ENCODE measurements at places on chromosomes 11 and 22. TPM values are rescaled to one million over a fixed set of nuclear protein-coding genes. Genes with fewer than 3 reads are reported as not detected.

DNA sequence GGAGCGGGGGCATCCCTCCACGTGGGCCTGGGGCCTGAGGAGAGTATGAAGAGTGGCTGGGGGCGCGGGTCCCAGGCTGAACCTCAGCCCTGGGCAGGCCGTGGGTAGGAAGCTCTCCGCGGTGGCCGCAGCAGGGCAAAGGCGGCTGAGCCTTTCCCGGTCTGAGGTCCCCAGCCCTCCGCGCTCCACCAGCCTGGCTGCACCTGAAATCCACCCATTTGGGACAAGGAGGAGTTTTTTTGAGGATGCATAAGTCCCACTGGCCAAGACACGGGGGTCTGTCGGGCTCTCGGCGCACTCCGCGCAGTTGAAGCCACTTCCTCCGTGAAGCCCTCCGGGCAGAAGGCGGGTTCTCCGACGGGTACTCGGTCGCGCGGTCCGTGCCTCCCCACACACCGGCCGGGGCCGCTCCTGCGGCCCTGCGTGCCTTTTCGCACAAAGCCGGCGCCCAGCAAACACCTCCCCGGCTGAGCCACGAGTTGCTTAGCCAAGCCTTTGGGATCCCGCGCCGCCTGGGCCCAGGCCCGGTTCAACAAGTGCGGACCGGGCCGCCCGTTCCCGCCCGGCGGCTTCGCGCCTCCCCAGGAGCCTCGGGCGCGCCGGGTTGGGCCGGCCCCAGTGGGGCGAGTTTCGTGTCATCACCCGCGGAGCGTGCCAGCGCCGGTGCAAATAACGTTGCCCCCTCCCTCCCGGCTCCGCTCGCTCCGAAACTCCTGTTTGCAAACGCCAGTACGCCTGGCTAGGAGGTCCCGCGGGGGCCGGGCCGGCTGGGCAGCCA is 666 bp upstream of the OVOL1 start:
- DNase-seq, result no peak

DNA sequence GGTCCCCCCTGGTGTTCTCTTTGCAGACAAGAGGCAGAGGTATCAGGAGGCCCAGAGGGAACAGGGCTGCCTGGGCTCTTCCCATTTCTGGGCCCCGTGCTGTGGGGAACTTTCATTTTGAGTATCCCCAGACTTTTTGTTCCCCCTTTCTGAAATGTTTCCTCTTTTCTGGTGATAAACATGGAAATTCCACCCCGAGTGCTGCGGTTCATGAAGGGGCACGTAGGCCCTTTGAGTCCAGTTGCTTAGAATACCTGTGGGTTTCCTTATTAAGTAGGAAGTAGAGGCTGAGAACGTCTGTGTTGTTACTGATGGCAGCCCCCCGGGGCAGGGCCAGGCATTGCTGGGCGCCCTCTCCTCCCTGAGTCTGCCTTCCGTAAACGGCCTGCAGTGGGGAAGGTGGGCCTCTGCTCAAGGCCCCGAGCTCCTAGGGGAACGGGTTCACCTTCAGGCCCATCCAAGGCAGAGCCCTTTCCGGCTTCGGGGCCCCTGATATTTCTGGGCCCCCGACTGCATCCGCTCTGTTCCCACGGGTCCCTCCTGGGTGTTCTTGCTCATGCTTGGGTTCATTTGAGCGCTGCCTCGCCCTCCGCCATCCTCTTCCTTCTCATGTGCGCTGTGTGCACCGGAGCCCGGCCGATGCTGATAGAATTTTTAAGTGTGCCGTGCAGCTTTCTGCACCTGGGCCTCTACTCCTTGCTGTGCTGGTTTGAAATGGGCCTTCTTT is 12.0 kb downstream of the TBC1D22A start:
- DNase-seq, result no peak

- no peak for DNase-seq
Observed at GRCh38 chr22:22235558-22235957, 9.0 kb upstream of the VPREB1 start.

DNA sequence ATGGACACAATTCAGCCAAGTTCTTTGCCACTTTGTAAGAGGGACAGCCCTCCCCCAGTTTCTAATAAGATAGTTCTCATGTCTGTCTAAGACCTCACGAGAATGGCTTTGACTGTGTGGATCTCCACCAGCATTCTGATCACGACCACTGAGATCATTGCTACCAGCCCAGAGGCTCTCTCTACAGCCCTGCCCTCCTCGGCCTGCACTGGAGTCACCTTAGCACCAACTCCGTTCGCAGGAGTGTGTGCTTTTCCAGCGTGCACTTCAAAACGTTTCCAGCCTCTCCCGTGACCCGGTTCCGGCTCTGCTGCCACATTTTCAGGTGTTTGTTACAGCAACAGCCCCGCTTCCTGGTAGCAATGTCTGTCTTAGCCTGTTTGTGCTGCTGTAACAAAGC is 26.2 kb downstream of the TSPAN32 start:
- DNase-seq, result no peak

- peak; percentile 73 for DNase-seq
Observed at GRCh38 chr11:45209891-45210699, 63.7 kb downstream of the PRDM11 start.

DNA sequence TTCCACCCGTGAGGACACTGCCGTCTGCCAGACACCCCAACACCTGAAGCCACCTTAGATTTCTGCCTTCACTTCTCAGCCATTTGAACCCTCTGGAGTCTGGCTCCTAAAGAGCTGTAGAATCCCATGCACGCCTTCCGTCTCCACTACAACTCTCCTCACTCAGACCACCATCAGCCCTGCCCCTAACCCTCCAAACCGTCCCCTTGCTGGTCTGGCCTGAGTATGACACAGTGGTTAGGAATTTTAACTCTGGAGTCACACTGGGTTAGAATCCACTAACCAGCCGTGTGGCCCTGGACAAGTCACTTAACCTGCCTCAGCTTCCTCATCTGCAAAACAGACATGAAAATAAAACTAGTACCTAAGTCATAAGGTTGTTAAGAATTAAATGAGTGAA is 3.0 kb downstream of the CNIH2 start:
- DNase-seq, result no peak

- DNase-seq, result no peak
Observed at GRCh38 chr11:57072640-57073039, 83.9 kb downstream of the OR5AK2 start.

- DNase-seq, result no peak
Observed at GRCh38 chr11:29343465-29344333, 673.1 kb downstream of the KCNA4 start.

- no peak for DNase-seq
Observed at GRCh38 chr11:44072757-44073658, 6.9 kb downstream of the ACCS start.

GRCh38 chr22:24435861-24436371 is 8.5 kb downstream of the ADORA2A start:
- DNase-seq, result no peak

GRCh38 chr11:45662665-45663485 is 2.5 kb downstream of the CHST1 start:
- peak; percentile 49 for DNase-seq

GRCh38 chr11:1219834-1220815 is 2.7 kb upstream of the MUC5B start:
- no peak for DNase-seq

- no peak for DNase-seq
Observed at GRCh38 chr11:7900686-7901085, 30.4 kb downstream of the OR10A6 start.

GRCh38 chr11:76662656-76663485 is 7.7 kb downstream of the LRRC32 start:
- no peak for DNase-seq

DNA sequence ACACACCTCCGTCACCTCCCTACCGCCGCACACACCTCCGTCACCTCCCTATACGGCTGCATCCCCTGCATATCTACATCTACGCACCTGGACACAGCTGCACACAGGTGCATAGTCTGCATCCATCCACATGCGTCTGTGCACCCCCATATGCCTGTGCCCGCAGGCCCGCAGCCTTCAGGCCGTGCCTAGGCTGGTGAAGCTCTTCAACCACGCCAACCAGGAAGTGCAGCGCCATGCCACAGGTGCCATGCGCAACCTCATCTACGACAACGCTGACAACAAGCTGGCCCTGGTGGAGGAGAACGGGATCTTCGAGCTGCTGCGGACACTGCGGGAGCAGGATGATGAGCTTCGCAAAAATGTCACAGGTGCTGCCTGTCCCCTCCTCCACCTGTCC is 4.8 kb downstream of the PKP3 start:
- DNase-seq, result no peak

- DNase-seq, result no peak
Observed at GRCh38 chr11:47907499-47907898, 59.3 kb upstream of the NUP160 start.

GRCh38 chr11:132471466-132471865 is 1060.8 kb downstream of the OPCML start:
- no peak for DNase-seq

- DNase-seq, result no peak
Observed at GRCh38 chr22:20810645-20811044, 36.7 kb downstream of the SERPIND1 start.

DNA sequence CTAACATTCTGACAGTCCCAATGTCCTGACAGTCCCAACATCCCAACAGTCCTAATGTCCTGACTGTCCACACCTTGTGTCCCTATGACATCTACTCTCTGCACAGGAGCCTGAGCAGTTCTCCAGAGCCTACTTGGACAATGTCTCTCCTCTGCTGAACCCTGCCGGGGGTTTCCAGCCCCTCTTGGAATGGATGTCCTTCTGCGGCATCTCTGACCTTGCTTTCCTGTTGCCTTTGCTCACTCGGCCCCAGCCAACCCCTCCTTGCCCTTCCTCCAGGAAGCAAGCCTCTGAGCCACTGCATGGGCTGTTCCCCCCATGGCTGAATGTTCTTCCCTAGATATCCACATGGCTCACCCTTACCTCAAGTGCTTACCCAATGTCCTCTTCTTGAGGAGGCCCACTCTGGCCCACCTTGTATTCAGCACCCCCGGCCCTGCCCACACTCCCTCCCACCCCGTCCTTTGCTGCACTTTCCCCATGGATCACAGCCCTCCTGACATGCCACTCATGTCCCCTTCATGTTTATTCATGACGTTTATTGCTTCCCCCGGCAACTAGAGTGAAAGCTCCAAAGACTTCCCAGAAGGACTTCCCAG is 59.5 kb downstream of the DHCR7 start:
- DNase-seq, result no peak

GRCh38 chr11:126993599-126993998 is 7.0 kb downstream of the KIRREL3 start:
- DNase-seq, result no peak

GRCh38 chr11:7977232-7977917 is 9.8 kb upstream of the EIF3F start:
- no peak for DNase-seq

- DNase-seq, result peak; percentile 39
Observed at GRCh38 chr22:36366291-36366708, 21.5 kb downstream of the MYH9 start.

GRCh38 chr22:38957046-38957770 is at the start of gene APOBEC3A:
APOBEC3A (plus strand) TSS chr22:38957609; CDS start chr22:38957692, 83 bp downstream.
- no peak for DNase-seq

Gene ST14
- total RNA-seq, result 4.9 TPM

Gene TRPC6
- total RNA-seq, result 2.7 TPM

Gene SHISAL1
- 0.81 TPM for total RNA-seq

Gene MUC5B
- not detected for total RNA-seq

Gene SOX10
- 0.95 TPM for total RNA-seq

Gene RASD2
- total RNA-seq, result 18.8 TPM

Gene OR10G7
- not detected for total RNA-seq

Gene IGLL5
- total RNA-seq, result not detected

Gene YPEL1
- 20.1 TPM for total RNA-seq

Gene EFCAB6
- total RNA-seq, result 2.5 TPM

Gene KCTD21
- total RNA-seq, result 13.7 TPM

Measured in thoracic aorta (tissue), 2 donors.